ENCODE measurements at places on chromosomes 2 and 18.

GRCh38 chr2:190685333-190685732 is 36.5 kb downstream of the NAB1 start:
- no peak for DNase-seq

DNA sequence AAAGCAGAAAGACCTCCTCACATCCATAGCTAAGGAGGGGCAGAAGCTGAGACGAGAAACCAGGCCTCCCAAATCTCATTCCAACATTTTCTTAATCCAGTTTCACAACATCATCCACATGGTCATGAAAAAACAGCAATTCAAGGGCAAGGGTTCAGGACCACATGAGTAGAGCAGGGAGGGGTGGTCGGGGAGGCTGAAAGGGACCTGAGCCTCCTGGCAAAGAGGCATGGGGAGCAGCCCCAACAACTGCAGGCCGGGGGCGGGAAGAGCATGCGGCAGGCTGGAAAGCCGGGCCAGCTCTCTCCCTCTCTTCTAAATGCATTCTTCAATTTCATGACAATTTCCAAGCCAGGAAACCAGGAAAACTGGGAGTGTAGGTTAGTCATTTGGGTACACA is 76.7 kb downstream of the DNMT3A start:
- DNase-seq = no peak

GRCh38 chr2:2644040-2644439 is 313.0 kb upstream of the MYT1L start:
- no peak for DNase-seq

- no peak for DNase-seq
Measured at GRCh38 chr2:236967499-236967783, 118.2 kb upstream of the COPS8 start.

DNA sequence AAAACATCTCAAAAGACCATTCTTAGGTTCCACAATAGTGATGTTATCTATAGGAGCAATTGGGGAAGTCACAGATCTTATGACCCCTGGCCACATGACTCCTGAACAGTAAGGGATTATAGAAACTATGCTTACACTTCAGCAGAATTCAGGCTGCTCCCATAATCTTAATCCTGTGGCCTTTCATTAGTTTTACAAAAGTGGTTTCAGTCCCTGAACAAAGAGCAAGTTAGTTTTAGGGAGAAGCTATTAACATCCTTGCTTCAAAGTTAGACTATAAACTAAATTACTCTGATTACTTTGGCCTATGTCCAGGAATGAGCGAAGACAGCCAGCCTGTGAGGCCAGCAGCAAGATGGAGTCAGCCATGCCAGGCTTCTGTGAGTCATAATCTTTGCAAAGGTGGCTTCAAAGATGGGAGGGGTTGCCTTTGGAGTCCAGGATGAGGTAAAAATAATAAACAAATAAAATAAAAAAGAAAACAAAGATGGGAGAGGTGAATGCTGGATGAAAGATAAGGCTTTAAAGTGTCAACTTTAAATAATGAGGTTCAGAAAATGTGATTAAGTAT is 168.7 kb upstream of the NDUFV2 start:
- DNase-seq = no peak

DNA sequence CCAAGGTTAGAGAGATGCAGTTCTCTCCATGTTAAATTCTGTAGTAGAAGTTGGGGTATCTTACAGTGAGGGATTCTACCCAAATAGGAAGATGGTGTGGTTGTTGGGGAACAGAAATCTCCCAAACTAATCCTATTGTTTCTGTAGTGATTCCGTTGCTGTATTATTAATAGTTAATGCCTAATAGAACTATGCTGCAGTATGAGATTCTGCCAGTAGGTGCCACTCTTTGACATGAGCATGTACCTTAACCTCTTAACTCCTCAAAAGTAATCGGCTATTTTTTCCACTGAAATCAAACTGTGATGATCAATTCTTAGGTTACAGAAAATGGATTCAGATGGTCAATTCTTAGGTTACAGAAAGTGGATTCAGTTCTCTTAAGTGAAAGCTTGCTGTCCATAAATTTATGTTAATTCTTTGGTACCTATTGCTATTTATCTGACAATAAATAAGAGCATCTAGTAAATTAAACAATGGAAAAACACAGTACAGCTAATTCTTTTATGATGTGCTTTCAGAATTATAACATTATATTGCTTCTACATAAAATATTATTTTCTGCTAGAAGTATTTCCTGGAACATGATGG is 97.9 kb upstream of the DLX2 start:
- no peak for DNase-seq

- no peak for DNase-seq
Measured at GRCh38 chr2:34353509-34354113, 754.5 kb upstream of the FAM98A start.

DNA sequence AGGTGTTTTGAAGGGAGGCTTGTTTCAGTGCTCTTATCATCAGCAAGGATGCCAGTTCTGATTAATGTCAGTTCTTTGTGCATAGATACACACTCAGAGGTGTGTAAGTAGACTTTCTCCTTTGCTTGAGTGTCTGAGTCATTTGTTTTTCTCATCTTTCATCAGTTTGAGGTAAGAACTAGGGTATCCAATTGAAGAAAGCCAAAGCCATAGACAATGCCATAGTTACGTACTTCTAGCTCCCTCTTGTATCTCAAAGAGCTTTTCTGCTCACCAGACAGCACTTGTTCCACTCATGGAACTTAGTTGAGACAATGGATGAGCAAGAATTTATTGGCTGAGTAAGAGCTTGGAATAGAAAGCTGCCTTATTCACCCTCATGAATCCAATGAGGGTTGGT is 520.1 kb downstream of the PIK3C3 start:
- DNase-seq = no peak
